NCI-H146 (cell line): ENCODE measurements at places on chromosomes 11 and 22.

DNA sequence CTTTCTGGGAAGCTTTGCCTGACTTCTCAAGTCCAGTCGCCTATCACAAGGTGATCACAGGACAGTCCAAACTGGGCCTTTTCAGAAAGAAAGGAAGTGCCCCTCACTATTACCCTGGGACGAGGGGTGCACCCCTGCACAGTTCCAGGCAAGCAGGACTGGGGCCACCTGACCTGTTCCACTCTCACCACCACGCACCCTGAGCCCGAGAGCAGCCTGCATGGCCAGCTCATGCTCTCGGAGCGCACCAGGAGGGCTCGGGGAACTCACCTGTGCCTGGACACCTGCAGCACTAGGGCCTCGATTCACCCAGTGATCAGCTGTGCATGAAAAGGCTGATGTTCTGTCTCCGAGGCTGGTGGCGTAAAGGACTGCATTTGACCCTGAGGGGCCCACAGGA lies 12.8 kb upstream of the FGF4 start:
- DNase-seq: no peak

DNA sequence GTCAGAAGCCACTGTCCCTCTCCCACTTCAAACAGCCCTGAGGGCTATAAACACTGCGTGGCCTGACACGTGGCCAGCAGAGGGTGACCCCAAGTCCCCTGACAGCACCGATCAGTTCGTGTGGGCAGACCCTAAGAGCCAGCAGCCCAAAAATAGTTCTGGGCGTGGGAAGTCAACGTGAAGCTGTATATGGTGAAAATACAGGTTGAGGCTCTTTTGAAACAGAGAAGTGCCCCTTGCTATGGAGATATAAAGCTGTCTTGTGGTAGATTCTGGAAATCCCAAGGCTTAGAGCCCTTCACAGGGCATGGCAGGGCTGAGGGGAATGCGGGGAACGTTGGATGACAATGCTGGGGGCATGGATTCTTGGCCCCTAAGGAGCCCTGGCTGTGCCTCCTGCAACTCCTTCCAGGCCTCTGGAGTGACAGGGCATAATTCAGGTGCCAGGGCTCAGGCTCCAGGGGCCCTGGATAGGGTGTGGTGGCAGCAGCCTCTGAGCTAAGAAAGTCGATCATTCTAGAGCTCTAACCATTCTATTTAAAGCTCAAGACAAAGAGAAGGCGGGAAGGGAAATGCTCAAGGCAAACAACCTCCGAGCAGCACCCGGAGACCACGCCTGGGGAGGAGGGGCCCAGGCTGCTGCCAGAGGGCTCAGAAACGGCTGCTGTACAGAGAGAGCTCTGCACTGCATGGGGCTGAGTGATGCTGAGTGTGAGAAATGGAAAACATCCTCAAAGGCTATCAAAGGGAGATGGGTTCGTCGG lies 60.4 kb upstream of the CD5 start:
- peak; percentile 98 for DNase-seq

- DNase-seq: no peak
These were observed 9.6 kb upstream of the CERK start for GRCh38 chr22:46747646-46748045.

DNA sequence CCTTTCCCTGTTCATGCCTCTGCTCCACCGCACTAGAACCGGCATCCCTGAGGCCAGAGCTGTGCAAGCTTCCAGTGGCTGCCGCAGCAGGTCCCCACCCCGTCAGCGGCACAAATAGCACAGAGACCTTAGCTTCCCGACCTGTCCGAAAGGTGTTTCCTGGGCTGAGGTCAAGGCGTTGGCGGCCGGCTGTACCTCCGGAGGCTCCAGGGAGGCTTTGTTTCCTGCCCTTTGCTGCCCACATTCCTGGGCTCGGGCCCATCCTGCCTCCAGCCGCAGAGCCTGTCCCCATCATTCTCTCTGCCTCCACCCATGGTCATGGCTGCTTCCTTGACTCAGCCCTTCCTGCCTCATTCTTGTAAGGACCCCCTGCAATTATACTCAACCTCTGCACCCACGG lies 31.2 kb downstream of the ARHGAP8 start:
- DNase-seq: no peak

GRCh38 chr11:121754598-121754997 lies 301.8 kb upstream of the SORL1-AS1 start:
- DNase-seq: no peak

DNA sequence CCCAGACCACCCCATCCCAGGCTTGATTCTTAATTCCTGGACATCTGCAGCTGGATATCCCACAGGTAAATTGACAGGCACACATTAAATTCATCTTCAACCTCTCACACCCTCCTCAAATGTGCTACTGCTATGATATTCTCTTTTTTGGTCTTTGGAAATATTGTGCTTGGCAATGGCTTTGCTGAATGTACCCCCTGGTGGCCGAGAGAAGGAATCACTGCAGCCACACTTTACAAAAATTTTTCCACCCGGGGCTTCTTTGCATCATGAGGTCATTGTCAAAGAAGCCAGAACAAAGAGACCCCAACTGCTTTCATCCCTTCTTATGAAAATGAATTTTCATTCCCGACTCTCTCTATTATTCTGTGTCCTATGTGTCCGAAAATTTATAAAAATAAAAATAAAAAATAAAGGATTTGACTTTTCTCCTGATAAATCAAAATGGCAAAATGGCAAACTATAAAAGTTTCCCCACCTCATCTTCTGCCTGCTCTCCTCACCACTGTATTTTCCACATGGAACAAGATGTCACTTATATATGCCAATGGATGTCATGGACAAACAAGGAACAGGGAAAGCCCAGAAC lies 15.0 kb upstream of the CYB5R2 start:
- DNase-seq: no peak

DNA sequence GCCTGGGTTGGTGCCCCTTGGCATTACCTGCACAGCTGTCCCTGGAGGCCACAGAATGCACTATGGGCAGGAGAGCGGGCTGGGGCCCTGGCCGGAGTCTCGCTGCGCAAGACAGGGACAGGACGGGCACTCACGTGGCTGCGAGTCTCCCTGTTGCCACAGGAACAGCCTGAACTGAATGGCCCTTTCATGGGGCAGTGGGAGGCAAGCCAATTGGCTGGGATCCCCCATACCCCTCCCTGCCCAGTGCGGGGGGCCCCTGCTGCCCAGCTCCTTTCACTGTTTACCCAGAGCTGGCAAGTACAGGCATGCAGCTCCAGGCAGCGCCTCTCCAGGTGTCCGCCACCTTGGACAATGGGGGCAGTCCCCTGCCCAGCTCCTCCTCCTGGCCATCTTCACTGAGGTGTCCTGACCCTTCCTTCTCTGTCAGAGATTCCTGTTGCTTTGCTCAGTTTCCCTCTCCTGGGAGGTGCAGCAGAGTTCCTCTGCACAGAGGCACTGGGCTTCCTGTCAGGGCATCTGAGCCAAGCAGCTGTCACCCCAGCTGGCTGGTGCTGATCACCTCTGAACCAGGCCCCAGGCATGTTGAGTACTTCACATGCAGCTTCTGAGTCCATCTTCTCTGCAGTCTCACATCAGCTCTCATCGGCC lies 5.2 kb downstream of the USP2 start:
- DNase-seq: peak; percentile 98

DNA sequence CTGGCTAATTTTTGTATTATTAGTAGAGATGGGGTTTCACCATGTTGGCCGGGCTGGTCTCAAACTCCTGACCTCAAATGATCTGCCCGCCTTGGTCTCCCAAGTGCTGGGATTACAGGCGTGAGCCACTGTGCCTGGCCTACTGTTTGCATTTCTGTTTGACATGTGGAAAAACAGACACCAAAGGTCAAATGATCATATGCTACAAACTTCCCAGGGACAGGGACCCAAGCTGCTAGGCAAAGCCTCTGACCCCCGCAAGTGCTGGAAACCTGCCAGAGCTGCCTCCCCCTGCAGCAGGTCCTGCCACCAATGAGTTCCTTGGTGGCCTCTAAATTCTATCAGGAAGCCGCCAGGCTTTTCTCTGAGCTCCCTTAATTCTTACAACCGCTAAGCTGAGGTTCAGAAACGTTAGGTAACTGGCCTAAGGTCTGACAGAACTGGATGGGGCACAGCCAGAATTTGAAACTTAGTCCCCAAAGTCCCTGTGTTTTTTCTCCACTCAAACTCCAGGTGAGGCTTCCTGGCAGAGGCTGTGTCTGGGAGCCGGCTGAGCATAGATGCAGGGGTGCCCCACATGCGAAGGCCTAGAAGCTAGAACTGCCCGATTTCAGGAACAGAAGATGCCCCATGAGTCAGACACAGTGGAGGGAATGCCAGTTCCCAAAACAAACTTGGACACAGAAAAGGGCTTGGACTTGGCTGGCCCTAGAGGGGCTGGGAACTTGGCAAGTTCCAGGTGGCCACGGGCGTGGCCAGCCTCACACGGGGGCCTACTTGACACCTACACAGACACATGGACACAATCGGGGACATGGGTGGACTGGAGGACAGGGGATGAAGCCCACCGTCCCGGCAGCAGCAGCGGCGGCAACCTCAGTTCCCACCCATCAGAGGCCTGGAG lies 7.4 kb downstream of the CSNK1E start:
- DNase-seq: no peak

DNA sequence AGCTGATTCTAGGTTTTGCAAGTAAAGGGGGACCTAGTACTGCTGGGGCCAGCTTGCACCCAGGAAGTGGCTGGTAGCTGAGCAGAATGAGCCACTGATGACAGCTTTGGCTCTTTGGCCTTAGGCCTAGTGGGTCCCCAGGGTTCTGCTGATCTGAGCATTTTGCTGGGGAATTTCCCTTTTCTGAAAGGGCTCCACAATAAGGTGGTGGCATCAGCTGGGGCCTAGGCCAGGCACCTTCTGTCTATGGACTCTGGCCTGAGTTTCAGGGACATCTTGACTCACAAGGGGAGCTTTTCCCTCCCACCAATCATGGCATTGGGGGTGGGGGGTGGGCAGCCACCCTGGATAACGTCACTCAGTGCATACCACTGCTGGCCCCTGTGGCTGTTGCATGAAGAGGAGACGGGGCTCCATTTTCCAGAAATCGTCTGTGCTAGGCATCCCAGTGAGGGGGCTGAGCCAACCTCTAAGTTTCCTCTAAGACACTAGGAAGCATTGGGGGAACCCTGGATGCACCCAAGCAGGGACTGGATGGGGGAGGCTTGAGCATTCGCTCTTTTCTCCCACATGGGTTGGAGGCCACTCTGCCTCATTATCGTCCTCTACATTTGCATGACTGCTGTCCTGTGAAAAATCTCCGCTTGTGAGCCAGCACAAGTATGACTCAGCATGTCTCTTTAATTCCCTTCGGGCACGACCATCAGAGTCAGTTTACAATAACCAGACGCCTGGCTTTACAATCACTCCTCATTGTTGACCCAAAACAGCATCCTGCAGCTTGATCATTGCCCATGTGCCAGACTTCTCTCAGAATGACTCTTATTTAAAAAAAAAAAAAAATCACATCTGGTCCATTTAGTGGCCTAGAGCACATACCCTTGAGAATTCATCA lies 145.0 kb upstream of the THY1 start:
- DNase-seq: peak; percentile 68

DNA sequence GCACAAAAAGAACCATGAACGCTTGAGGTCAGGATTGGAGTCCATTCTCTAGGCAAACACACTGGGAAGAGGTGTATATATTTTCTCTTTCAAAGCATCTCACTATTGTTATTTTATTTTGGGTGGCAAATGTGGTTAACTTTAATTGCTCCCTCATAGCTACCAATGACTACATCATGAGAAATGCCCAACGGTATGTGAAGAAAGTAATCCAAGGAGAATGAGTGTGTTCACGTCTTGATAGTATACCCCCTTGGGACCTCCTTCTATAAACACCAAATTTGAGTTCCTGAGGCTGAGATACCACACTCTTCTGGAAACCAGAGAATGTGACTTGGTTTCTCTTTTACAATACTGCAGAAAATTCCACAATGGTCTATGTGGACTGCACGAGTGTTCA lies 15.8 kb downstream of the OR8D1 start:
- no peak for DNase-seq

GRCh38 chr22:36606114-36606513 lies 77.1 kb upstream of the EIF3D start:
- no peak for DNase-seq

DNA sequence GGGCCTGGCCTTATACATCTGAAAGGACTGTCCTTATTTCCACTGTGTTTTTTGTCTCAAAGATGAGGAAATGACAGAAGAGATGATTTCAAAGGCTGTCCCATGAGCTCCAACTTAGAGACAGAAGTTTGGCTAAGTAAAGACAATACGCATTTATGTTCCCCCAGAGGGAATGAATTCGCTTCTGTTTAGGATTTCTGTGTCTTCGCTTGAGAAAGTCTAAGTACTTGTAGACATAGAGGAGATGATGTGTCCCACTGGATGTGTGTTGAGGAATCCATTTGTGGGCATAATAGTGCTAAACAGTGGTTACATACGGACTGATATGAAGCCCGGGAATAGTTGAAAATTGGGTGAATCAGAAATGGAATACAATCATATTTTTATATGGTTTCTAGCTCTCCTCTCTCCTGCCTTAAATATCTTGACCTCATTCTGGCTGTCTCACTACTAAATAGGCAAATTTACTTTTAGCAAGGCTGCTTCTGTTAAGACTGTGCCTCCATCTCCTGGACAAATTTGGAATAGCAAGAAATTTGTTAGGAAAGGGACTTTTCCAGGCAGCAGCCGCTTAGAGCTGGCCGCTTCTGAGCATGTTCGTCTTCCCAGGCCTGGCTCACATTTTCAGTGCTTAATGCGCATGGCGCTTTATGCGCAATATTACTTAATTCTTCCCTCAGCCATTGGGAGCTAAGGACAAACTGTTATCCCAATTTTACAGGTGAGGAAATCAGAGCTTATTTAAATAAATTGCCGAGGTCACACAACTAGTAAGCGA lies 1.9 kb upstream of the PEX26 start:
- DNase-seq: peak; percentile 68

DNA sequence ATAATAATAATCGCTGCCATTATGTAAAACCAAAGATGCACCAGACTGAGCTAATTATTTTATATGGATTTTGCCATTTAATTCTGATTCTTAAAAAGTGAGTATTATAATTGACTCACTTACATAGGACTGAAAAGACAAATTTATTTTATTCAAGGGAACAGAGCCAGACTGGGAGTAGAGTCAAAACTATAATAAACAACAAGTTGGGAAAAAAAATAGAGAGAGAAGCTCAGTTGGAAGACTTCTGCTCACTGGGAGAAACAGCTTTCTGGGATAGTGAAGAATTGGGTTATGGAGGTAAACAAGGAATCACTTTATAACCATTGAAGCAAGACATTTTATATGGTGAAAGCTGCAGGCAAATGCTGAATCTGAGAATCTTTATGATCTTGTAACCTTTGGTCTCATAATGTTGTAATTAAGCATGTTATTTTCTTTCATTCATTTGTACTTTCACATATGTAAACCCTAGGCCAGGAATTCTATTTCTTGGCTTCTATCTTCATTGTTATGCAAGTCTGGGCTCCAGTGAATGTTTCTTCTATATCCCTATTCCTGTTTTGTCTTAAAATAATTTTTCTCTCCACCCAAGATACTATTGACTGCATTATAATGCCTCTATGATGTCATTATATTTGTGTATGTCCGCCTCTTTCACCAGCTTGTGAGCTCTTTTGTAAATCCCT lies 725.3 kb upstream of the CCDC179 start:
- DNase-seq: no peak

DNA sequence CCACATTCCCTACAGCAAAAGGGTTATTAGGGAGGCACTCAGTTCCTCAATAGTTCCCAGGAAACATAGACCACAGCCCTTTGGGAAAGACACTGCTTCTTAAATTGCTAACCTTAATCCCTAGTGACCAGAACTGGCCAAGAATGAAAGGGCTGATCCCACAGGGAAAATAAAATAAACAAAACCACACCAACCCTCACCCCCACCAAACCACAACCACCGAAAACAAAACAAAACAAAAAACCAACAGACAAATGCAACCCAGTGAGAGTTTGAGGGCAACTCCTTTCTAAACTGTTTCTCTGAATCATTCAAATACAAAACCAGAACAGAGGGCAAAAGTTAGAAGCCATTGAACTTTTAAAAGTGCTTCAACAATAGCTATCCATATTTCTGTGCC lies 57.2 kb downstream of the NAV2 start:
- no peak for DNase-seq
